ENCODE measurements at places on chromosomes 13 and 19.

- no peak for DNase-seq
Measured at GRCh38 chr13:29801737-29802305, 48.6 kb downstream of the UBL3 start.

DNA sequence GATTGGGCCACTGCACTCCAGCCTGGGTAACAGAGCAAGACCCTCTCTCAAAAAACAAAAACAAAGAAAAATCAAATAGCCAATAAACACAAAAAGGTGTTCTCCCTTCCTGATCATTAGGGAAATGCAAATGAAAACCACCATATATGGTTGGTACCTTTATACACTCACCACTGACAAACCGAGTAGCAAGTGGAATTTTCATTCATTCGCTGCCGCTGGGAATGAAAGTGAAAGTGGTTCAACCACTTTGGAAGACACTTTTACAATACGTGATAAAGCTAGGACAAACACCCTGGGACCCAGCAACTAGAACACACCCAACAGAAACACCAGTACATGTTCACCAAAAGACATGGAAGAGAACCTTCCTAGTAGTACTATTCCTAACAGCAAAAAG, 21.0 kb downstream of the GRIK5 start:
- DNase-seq = no peak

GRCh38 chr19:43723588-43723987, 7.7 kb downstream of the IRGC start:
- DNase-seq = no peak

DNA sequence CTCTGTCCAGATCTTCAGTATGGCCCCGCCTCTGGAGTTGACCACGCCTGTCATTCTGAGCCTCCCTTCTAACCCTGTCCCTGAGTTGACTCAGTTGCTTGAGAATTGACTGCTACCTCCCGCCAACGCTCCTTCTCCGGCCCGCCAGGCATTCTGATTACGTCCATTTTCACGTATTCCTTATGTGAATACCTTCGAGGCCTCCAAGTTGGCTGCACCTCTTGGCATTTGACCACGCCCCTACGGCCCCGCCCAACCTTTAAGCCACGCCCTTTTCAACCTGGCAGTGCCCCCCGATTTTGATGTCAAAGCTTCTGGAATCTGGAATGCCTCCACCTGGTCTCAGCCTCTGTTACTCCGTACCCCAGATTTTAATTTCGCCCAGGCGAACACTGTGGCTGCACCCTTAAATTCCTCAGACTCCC, 1.7 kb upstream of the EML2 start:
- DNase-seq = no peak

GRCh38 chr19:38583219-38583984, 34.4 kb downstream of the MAP4K1 start:
- DNase-seq = no peak

- no peak for DNase-seq
Measured at GRCh38 chr13:23600100-23600499, 29.9 kb downstream of the TNFRSF19 start.

DNA sequence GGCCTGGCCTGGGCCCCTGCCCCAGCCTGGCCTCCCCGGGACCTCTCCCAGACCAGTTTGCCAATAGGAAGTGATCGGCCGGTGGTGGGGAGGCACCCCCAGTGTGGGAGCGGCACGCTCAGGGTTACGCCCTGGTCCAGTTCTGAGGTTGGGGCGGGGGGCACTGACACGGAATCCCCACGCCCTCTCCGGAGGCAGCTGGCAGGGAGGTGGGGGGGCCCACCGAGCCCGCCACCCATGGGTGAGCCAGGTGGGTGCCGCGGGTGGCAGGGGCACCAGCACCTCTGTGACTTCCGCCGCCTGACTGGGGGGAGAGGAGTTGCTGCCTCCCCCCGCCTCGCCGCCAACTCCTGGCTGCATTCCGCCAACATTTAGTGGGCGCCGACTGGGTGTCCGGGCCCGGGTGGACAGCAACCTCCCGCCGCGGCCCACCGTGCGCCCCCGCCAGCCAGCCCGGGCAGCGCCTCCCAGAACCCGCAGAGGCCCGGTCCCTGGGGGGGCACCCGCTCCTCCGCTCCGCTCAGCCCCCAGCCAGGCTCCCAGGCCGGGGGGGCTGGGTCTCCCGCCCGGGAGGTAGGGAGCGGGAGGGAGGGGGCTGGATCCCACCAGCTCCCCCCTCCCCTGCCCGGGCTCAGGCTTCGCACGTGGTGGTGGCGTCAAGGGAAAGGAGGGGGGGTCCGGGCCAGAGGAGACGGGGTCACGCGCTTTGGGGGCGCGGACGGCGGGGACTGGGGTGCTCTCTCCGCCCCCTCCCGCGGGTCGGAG, 2.0 kb downstream of the ZBTB7A start:
- no peak for DNase-seq

GRCh38 chr19:50412419-50412818, 6.3 kb upstream of the SPIB start:
- no peak for DNase-seq

- no peak for DNase-seq
Measured at GRCh38 chr13:30745906-30746686, 10.8 kb downstream of the ALOX5AP start.

GRCh38 chr13:35771898-35772297, 295.4 kb upstream of the MAB21L1 start:
- DNase-seq = no peak

- no peak for DNase-seq
Measured at GRCh38 chr19:2140138-2140569, 11.2 kb downstream of the AP3D1 start.

DNA sequence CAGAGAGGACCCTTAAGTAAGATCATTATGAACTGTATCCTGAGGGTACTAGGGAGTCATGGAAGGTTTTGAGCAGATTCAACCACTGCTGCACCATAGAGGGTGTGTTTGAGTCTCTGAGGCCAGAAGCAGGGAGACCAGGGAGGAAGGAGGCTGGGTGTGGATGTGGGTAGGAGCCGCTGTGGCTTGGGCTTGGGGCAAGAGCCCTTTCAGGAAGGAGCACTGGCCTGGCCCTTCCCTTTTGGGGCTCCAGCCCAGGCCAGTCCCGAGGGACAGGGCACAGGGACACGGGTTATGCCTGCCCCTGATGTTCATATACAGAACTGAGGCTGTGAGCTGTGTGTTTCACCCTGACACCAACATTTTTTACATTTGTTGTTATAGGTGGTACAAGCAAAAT, 7.2 kb downstream of the CIC start:
- no peak for DNase-seq

GRCh38 chr13:75417656-75418055, 64.3 kb downstream of the TBC1D4 start:
- no peak for DNase-seq

DNA sequence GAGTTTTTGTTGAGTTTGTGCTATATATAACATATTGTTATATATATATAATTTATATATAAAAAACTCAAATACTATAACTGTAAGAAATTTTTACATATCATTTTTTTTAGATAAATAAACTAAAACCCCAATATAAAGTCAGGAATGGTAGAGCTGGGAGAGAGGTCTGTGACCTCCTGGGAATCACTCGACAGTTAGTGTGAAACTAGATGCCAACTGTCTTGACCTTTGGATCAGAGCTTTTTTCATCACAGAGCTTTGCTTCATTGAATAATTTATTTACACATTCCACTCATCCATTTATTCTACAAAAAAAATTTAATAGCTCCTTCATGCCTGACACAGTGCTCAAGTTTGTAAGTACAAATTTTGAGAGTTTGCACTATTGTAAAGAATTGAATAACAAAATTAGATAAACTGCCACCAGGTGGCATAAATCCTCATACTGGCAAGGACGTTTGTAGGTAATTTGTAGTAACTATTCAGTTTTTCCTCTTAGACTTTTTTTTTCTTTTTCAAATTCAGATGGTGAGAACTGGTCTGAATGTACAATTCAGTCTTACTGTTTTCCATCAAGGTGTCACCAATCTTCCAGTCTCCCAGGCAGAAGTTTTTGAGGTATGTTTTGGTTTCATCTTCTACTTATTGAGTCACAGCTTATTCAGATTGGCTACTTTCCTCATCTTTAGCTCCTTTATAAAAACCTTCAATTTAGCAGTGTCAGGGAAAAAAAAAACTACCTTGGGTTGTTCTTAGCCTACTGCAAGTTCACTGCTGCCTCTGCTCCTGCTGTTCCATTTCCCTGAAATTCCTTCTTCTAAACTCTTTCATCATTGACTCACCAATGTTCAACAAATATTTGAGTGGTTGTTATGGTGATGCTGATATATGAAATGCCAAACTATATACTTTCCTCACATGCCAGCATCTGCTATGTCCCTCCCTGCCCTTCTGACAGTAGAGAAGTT, 28.7 kb downstream of the LACC1 start:
- no peak for DNase-seq

DNA sequence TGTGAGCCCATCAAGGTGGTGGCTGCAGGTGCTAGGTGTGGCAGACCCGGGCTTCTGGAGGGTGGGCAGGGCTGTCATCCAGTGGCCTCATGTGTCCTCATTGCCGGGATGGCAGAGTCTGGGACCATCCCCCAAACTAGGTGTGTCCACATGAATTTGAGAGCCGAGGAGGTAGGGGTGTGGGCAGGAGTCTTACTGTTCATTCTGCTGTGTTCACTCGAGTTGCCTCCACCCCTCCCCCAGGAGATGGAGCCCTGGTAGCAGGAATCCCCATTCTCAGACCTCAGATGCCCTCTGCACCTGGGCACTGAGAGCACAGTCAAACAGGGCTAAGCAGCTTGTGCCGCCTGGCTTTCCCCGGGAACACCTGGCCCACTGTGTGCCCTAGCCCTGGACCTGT, 22.4 kb downstream of the NAXD start:
- no peak for DNase-seq

- no peak for DNase-seq
Measured at GRCh38 chr13:24141333-24141910, 19.1 kb upstream of the SPATA13 start.

DNA sequence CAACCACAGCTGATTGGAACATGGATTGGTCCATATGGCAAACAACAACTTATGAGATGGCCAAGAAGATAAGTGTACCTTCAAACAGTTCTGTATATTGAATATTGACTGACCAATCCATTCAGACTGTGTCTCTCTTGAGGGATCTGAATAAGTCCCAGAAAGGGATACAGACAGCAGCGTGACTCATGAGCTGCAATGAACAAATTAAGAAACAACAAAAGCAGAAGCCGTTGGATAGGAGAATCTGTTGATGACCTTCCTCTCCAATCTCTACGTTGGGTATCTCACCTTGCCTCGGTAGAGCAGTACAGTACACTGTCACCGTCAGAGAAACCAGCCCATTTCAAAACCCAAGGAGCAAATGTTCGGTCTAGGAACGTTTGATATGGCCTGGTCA, 21.3 kb downstream of the MBD3L2B start:
- no peak for DNase-seq

- DNase-seq = no peak
Measured at GRCh38 chr13:103531278-103531677, 465.1 kb upstream of the SLC10A2 start.

DNA sequence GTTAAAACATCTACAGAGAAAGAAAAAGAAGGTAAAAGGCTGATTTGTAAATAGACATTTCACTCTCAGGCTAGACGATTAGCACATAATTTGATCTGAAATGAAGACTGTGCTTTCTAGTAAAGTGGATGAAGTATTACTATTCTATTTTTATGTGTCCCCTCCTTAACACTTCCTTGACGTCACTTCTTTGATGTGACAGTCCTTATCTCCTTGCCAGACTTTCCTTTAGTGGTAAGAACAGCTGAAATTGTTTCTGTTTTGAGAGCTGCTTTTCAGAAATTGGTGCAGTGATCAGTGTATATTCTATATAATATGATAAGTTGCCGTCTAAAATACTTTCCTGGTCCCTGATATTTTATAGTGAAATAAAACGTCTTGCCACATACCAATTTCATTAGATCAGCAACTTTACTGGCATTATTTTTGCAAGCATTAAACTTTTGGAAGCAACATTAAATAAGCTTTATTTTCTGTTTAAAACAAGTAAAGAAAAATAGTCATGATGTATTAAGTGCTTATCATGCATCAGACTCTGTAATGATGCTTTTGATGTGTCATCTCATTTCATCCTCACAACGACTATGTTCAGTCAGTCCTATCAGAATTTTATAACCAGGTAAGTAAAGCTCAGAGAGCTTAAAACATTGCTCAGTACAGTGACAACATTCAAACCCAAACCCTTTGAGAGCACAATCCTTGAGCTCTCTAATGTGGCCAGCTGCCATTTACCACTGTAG, 210.3 kb upstream of the PCDH9 start:
- DNase-seq = no peak

DNA sequence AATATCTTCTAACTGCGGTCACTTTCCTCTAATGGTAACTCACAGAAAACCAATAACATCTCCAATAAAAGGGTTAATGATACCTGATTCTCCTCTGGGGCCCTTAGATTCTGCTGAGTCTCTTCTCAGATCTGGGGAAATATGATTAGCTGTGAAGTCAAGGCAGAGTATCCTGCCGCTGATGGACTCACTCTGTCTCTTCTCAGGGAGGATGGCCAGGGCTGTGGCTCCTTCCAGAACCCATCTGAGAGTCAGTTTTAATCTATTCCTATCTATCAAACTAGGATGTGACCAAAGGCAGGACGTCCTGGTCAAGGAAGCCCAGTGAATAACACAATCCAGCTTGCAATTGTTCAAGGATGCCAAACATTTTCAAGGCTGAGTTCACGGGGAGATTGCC, 109.8 kb downstream of the SLC10A2 start:
- DNase-seq = no peak

DNA sequence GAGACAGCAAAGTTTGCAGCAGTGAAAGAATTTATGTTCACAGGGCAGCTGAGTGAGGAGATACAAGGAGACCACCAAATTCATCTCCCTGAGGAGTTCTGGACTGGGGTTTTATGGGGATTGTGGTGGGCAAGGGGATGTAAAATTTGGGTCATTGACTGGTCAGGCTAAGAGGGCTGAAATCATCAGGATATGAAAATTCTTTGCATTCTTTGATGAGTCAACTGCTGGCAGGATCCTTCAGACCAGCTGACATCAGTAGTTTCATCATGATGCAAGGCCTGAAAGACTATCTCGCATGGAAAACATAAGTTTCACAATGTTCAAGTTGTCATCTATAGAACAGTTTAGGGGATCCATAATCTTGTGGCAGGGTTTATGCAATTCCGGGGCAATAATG, 869.5 kb upstream of the PCDH9 start:
- no peak for DNase-seq

GRCh38 chr19:39194832-39195542, 1.8 kb upstream of the NCCRP1 start:
- no peak for DNase-seq

- no peak for DNase-seq
Measured at GRCh38 chr13:110308656-110309359, 1.7 kb downstream of the COL4A2 start.

- DNase-seq = no peak
Measured at GRCh38 chr13:25846222-25846984, 205.4 kb downstream of the SHISA2 start.

- no peak for DNase-seq
Measured at GRCh38 chr13:77868717-77869116, 49.9 kb downstream of the EDNRB start.

GRCh38 chr19:17718947-17719711, at the start of gene MAP1S:
Gene MAP1S (plus strand): TSS chr19:17719480. CDS start chr19:17719503, 23 bp downstream.
- DNase-seq = peak; percentile 95

GRCh38 chr19:49546825-49547565, 19.2 kb downstream of the RCN3 start:
- no peak for DNase-seq

GRCh38 chr13:92530364-92530763, 696.2 kb upstream of the GPC6 start:
- DNase-seq = no peak

GRCh38 chr13:30868799-30869470, 37.1 kb upstream of the MEDAG start:
- DNase-seq = no peak

- no peak for DNase-seq
Measured at GRCh38 chr19:32540621-32541020, 40.4 kb upstream of the PDCD5 start.
